Activated B cell treated with CpG ODN at 0.5 μM for 24 hours (primary cell): ENCODE measurements at places on chromosomes 3 and 15. TPM values are rescaled to one million over a fixed set of nuclear protein-coding genes. Genes with fewer than 3 reads are reported as not detected.

DNA sequence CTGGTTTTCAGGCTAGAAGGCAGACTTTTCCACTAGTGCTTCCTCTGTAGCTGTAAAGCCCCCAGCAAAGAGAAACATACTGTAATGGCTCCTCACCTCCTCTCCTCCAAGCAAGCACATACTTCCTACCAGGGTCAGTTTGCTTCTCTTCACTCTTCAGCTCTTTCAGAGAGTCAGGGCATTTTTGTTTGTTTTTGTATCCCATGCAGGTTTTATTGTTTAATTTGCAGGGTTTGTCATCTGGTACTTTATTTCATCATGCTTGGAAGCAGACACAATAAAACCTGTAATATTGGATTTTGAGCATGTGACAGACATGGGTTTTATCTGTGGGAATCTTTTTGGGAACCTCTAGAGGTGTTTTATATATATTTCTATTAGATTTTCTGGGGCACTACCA is 753.3 kb upstream of the ROBO1 start:
- H3K27ac ChIP-seq = no peak overlapping the region
- no peaks in the 10 kb centered on the region for H3K4me1 ChIP-seq
- no peak overlapping the region for H3K4me3 ChIP-seq
- no peaks in the 10 kb centered on the region for H3K27me3 ChIP-seq

- no peak for DNase-seq
- H3K4me1 ChIP-seq = no peaks in the 10 kb centered on the region
- H3K27ac ChIP-seq = no peak overlapping the region
- H3K36me3 ChIP-seq = no peaks in the 10 kb centered on the region
- H3K4me3 ChIP-seq = no peak overlapping the region
- peaks cover 20% of the 10 kb centered on the region for H3K27me3 ChIP-seq
These were observed 15.9 kb upstream of the UMPS start for GRCh38 chr3:124714223-124714853.

DNA sequence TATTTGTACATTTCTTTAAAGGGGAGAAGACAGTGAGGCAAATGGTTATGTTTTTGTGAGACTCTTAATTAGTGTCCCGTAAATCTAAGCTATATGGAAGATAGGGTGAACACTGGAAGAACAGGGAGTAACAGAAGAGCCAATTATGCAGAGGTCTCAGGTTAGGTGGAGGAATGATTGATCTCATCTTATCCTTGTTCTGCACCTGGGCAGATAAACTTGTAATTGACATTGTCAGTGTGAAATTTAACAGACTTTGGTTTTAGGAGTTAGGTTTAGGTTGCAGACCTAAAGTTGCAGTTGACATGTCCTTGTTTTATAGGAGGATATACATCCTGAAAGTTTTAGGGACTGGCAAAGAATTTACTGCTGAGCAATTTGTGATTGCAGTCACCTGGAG is 3.1 kb upstream of the TWF2 start:
- no peak for DNase-seq
- peaks cover 9% of the 10 kb centered on the region for H3K36me3 ChIP-seq
- no peaks in the 10 kb centered on the region for H3K27me3 ChIP-seq
- H3K4me3 ChIP-seq = no peak overlapping the region
- peaks cover 76% of the 10 kb centered on the region for H3K4me1 ChIP-seq
- H3K27ac ChIP-seq = no peak overlapping the region

DNA sequence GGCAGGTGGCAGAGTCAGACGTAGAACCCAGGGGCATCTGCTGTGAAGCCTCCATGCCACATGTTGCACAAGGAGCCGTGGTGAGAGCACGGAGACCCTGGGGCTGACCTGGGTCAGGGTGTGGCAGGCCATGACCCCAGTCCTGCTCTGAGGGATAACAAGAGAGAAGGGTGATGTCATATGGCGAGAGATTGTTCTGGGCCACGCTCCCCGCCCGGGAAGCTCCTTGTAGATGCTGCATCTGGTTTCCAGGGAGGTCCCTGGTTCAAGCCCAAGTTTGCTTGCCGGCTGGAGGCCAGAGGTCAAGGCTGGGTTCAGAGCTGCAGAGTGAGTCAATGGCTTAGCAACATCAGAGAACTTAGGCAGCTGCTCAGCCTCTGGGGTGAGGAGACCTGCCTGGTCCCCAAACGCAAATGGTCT is 17.3 kb downstream of the FGD5 start:
- H3K27ac ChIP-seq = no peak overlapping the region
- H3K4me1 ChIP-seq = no peaks in the 10 kb centered on the region
- H3K27me3 ChIP-seq = peaks cover 10% of the 10 kb centered on the region
- no peaks in the 10 kb centered on the region for H3K36me3 ChIP-seq
- DNase-seq = no peak

GRCh38 chr15:34621675-34622074 is 38.2 kb upstream of the GOLGA8B start:
- no peak overlapping the region for H3K4me3 ChIP-seq
- H3K27me3 ChIP-seq = peaks cover 22% of the 10 kb centered on the region
- H3K36me3 ChIP-seq = no peaks in the 10 kb centered on the region
- DNase-seq = no peak

DNA sequence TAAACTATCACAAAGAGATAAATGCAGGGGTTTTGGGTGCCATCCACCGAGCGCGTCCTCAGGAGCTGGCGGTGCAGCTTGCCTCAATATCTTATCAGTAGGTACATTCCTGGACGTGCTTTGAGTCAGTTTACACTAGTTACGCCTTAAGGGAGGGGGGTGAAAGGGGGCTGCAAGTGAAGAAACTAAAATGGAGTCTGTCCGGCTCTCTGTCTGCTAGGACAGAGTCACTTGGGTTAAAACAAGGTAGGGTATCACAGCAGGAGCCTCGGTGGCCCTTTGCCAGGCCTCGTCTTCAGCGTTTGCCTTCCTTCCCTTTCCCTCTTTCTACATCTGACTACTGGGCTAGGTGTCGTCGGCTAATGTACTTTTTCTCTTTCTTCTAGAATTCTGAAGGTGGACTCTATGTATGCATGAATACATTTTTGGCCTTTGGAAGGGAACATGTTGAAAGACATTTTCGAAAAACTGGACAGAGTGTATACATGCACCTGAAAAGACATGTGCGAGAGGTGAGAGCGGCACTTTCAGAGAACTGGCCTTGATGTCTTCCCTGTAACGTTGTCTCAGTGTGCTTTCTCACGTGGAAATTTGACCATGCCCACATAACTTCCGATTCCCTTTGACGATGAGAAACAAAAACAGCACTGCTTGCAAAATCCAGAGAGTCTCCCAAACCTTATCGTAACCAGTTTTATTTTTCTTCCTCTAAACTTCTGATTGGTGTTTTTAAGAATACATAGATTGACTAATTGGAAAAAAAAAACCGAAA is 28.8 kb downstream of the USP13 start:
- H3K4me3 ChIP-seq = no peak overlapping the region
- no peak for DNase-seq

DNA sequence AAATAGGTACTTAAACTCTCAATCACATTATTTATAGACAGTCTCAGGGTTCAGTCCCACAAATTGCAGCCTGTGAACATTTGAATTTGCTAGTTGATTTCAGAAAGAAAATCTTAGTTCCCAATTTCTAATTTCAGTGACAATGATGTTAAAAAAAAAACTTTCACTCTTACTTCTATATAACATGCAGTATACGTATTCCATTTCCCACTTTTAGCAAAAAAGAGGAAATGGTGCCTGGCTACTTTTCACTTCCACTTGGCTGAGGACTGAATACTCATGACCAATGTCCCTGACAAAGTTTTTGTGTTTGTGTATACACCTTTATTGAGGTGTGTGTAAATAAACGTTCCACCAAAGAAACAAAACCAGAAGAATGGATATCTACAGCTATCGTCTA is 32.1 kb upstream of the XCR1 start:
- no peak overlapping the region for H3K27ac ChIP-seq
- H3K27me3 ChIP-seq = no peaks in the 10 kb centered on the region
- peak overlapping the region; percentile 17 for H3K4me3 ChIP-seq
- H3K4me1 ChIP-seq = peaks cover 21% of the 10 kb centered on the region
- no peak for DNase-seq

DNA sequence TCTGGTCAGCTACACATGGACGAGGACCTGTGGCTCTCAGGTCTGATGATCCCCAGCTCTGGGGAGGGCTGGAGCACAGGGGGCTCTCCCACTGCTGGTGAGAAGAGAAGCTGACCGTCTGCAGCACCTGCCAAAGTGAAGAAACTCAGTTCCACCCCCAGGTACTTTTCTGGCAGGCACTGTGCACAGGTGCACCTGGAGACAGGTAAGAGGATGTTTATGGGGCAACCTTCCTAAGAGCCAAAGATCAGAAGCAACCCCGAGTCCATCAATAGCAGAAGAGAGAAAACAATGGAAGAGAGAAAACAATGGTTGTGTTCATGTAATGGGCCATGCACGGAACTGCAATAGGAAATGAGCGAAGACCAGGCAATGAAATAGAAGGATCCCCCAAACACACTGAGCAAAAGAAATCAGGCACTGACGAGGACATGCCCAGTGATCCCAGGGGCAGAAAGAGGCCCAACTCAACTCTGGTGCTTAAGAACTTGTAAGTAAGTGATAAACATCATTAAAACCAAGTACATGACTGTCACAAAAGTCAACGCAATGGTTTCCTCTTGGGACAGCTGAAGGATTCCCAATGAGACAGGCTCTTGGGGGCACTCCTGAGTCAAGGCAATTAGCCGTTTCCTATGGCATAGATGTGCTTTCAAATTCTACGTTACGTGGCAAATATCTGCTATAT is 95.0 kb upstream of the ALDH1A3 start:
- H3K4me3 ChIP-seq = no peak overlapping the region
- no peaks in the 10 kb centered on the region for H3K4me1 ChIP-seq
- no peaks in the 10 kb centered on the region for H3K36me3 ChIP-seq
- H3K27ac ChIP-seq = no peak overlapping the region
- DNase-seq = no peak

- H3K27me3 ChIP-seq = no peaks in the 10 kb centered on the region
- H3K4me1 ChIP-seq = no peaks in the 10 kb centered on the region
- no peak overlapping the region for H3K27ac ChIP-seq
- H3K4me3 ChIP-seq = no peak overlapping the region
These were observed 109.4 kb downstream of the LRTM1 start for GRCh38 chr3:54818486-54818885.

Gene NLGN1
- total RNA-seq = not detected in 2 replicates

Gene IQCF5
- not detected in 2 replicates for total RNA-seq

Gene DCBLD2
- total RNA-seq = 0.95 and 1.8 TPM in 2 replicates

Gene MNS1
- 0.62 and 0.66 TPM in 2 replicates for total RNA-seq

Gene GOLGA6L4
- total RNA-seq = 0.67 and 1.1 TPM in 2 replicates

Gene ATP13A3
- 79.8 and 91.9 TPM in 2 replicates for total RNA-seq

Gene CLDN16
- not detected in 2 replicates for total RNA-seq
